ENCODE measurements at places on chromosomes 4 and X.

DNA sequence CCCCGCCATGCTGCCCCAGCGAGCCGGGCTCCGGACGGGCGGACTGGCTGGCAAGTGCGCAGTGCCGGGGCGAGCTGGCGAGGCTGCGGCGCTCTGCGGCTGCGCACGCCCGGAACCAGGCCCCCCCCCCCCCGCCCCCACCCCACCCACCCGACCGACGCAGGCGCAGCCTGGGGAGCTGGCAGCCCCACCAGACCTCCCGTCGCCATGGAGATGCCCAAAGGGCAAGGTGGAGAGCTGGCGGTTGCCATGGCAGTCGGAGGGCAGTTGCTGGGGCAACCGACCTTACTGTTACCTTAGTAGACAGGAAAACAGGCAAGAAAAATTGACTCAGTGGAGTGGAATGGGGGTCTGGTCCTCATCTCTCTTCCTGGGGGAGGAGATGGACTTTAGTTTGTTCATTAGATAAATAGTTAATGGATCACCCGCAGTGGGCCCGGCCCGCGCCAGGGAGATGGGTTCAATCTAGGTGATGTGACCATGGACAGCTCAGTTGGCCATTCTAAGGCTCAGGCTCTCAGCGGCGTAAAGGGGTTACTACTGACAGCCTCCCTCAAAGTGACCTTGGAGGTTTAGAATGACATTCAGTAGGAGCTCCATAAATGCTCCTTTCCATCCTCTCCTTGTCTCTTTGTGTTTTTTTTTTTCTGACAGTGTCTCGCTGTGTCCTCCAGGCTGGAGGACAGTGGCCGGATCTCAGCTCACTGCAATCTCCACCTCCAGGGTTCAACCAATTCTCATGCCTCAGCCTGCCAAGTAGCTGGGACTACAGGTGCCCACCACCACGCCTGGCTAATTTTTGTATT, at the start of gene PCSK1N:
PCSK1N (minus strand) TSS at position 87 of the 806 bp plus-strand sequence; CDS start at position 9, 78 bp downstream.
- no peak for DNase-seq

DNA sequence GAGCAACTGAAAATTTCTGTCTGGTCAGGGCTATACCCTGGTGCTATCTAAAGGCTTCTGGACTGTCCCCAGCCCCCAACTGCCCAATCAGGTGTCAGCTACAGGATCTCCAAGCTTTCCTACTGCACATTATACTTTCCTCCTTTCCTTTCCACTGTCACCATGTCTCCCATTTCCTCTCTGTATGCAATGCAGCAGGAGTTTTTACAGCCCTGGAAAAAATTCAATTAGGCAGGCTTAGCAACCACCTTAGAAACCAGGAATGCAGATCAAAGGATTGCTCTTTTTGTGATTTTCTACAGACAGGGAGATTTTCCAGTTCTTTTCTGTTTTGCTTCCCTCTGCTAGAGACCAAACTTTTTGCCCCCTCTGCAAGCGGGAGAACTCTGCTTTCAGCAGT, 6.0 kb upstream of the NAF1 start:
- no peak for DNase-seq

DNA sequence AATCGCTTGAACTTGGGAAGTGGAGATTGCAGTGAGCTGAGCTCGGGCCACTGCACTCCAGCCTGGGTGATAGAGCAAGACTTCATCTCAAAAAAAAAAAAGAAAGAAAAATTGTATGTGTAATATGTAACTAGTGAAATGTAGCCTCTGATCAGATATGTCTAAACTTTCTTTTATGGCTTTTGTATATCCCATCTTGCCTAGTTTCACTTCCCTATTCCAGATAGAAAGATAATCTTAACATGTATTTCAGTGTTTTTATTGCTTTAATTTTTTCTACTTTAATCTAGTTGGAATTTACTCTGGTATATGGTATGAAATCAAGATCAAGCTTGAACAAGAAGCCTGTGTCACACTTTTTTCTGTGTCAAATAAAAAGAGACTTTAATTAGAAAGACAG, 1.9 kb upstream of the ZNF41 start:
- no peak for DNase-seq

- DNase-seq: no peak
Measured at GRCh38 chr4:40886931-40887763, 137.4 kb downstream of the NSUN7 start.

GRCh38 chr4:52721968-52722815, 29.0 kb downstream of the ERVMER34-1 start:
- peak; percentile 98 for DNase-seq

GRCh38 chr4:112604589-112604988, 32.1 kb downstream of the ZGRF1 start:
- peak; percentile 69 for DNase-seq

DNA sequence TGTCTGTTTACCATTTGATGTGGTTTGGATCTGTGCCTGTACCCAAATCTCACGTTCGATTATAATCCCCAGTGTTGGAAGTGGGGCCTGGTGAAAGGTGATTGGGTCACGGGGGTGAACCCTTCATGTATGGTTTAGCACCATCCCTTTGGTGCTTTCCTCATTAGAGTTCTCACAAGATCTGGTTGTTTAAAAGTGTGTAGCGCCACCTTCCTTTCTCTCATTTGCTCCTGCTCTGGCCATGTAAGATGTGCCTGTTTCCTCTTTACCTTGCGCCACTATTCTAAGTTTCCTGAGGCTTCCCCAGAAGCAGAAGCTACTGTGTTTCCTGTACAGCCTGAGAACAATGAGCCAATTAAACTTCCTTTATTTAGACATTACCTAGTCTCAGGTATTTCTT, 610.7 kb upstream of the ADGRL3 start:
- no peak for DNase-seq

DNA sequence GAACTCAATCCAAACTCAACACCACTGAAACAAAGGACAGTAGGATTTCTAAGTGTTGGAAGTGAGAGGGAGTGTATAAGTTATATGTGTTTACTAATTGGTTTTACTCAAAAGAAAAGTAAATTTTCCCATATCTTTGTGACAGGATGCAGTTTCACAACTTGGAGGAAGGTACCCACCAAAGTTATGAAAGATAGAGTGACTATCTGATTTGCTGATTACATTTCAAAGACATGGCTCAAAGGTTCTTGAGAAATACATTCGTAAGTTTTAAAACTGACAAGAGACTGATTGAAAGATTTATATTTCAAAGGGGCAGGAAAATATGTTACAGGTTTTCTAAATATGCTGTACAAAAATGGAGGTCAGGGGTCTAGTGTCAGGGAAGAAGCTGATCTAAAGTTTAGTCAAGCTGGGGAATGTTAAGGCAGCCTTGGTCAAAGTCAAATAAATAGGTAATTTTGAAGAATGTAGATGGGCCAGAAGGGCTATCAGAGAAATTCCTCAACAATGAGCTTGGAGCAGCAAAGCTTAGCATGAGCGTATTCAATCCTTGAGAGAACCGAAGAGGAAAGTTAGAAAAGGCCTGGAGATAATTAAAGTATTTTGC, 9.7 kb upstream of the COMMD8 start:
- no peak for DNase-seq

- peak; percentile 68 for DNase-seq
Measured at GRCh38 chr4:30753316-30753715, 33.1 kb downstream of the PCDH7 start.

GRCh38 chr4:90415116-90415515, 287.9 kb downstream of the CCSER1 start:
- DNase-seq: no peak

DNA sequence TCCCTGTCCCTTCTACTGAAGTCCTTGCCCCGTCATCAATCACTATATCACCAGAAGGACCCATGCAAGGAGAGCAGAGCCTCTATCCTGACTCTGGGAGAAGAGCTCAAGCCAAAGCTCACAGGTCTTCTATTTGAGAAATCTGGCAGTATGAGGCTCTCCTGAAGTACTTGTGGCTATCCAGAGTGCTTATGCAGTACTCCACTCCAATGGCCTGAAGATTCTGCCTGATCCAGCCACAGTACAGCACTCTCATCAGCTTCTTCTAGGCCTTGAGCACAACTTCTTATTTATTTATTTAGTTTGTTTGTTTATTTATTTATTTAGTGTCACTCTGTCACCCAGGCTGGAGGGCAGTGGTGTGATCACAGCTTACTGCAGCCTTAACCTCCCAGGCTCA, 13.0 kb downstream of the USP26 start:
- no peak for DNase-seq

DNA sequence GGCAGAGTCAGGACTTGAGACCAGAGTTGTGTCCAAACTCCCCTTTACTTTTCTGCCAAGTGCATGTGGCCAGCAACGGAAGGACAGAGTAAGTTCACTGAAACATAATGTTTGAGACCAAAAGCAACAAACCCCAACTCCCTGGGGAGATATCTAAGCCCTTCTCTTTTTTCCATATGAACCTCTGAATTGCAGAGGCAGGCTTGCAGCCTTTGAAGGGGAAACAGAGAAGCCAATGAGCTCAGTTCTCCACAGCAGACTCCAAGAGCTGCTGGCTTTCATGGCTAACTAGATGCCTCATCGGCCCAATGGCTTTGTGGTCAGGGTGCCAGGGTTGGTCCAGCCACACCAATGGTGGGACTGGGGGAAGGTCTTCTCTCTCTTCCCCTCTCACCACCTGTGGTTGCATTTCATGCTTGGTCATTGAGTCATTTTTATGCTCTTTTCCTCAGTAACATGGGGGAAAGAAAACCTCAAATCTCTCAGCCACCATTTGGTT, 34.0 kb downstream of the STARD8 start:
- DNase-seq: no peak

GRCh38 chr4:124977045-124977444, 264.5 kb upstream of the ANKRD50 start:
- no peak for DNase-seq

GRCh38 chr4:38914854-38915253, 47.2 kb downstream of the FAM114A1 start:
- no peak for DNase-seq

- DNase-seq: no peak
Measured at GRCh38 chr4:119227690-119228089, 15.2 kb downstream of the USP53 start.

DNA sequence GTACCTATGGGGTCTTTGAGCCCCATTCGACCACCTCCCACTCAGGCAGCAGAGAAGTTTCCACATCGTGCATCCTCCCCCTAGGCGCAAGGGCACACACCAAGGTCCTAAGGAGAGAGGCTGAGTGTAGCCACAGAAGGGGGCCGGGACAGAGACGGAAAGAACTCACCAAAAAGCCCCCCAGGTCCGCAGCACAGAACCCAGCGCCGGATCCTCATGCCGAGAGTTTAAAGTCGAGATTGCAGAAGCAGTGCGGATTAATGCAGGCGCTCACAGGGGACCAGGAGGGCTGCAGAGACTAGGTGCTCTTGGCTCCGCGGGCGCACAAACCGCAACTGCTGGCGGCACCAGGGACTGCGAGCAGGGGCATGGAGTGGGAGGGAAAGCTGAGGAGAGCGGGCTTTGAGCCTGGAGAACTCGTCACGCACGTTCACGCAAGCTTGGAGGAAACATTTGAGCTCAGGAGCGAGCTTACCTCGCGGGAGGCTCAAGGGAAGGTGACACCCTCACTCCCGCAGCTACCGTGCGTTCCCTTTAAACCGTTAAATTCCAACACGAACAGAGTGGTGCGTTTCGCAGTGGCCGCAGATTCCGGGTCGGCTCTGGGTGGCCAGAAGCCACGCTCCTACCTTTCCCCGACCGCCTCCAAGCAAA, 8.5 kb downstream of the NKX3-2 start:
- no peak for DNase-seq

DNA sequence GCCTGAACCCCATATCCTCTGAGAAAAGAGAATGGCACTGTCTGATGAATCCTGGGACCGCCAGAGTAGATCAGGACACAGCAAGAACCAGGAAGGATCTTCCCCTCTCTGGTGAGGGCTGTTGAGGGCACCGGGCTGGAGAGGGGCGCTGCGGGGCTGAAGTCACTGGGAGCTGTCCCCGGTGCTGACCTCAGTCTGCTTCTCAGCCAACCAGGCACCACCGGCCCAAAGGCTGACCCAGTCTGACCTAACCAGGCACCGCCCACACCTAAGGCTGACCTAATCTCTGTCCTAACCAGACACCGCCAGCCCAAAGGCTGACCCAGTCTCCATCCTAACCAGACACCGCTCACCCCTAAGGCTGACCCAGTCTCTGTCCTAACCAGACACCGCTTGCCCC, 82.8 kb downstream of the CPZ start:
- DNase-seq: no peak

DNA sequence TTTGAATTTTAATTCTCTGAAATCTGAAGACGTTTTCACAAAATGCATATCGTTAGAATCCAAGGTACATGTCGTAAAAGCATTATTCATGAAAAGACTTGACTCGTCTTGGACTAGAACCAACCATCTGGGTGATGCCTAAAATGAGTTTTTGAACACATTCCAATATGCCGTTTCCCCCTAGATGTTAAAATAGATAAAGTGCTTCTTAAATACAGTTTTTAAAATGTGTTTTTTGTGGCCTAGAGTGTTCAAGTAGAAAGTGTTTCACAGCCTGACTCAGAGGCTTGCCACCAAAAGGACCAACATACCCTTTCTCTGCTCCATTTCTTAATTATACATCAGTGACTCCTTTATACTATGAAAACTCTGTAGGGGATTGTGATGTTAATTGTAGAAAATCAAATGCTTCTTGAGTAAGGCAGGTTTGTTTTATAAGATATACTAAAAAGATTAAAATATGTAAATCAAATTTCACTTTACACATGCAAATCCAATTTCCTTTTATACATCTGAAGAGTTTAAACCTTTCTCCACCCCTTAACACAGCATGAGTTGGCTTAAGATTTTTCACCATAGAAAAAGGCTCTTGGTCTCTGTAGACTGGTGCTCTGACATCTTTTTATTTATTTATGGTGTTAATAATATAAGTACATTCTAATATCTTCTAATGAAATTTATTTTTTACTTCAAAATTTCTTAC, 48.4 kb downstream of the PRKG2 start:
- no peak for DNase-seq

DNA sequence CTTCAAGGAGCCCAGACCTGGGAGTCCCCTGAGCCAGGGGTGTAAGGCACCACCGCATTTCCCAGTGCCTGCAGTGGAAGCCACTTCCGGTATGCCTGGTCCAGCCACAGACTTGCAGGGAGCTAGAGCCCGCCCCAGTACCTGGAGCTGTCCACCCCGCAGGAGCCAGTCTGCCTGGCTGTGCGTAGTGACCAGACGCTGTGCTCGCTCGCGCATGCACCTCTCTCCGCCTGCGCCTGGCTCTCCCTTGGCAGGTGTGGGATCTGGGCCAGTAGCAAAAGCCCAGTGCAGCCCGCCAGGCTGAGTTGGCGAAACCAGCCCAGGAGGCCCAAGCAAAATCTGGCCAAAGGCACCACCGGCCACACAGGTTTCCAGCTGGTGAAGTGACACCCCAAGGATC, 973.7 kb upstream of the AGA start:
- no peak for DNase-seq

DNA sequence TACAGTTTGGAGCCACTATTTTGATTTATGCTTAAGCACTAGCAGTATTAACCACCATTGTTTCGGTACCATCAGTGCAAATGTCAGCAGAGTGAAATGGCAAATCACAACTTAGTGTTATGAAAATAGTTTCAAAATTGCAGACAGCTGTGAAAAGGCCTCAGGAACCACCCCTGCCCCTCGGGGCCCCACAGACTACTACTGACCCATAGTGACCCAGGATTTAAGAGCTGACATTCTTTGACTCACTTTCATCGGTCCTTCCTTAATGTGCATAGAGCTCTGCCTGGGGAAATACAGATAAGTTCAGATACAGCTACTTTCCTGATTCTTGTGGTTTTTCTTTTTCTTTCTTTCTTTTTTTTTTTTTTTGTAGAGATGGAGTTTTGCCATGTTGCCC, 3.3 kb upstream of the BBS7 start:
- no peak for DNase-seq

All from endothelial cell of umbilical vein (primary cell).